ENCODE measurements at places on chromosomes 1 and 21. TPM values are rescaled to one million over a fixed set of nuclear protein-coding genes. Genes with fewer than 3 reads are reported as not detected.

NEGR1 gene
- polyA plus RNA-seq: 1.7 TPM

TEX38 gene
- 0.08 TPM for polyA plus RNA-seq

OR2T33 gene
- polyA plus RNA-seq: not detected

LYSMD1 gene
- polyA plus RNA-seq: 18.0 TPM

SHE gene
- 4.3 TPM for polyA plus RNA-seq

LMOD1 gene
- polyA plus RNA-seq: 15.5 TPM
